Astrocyte (in vitro differentiated cells and primary cell): ENCODE measurements at places on chromosomes 7 and 10. TPM values are rescaled to one million over a fixed set of nuclear protein-coding genes. Genes with fewer than 3 reads are reported as not detected.
A peak's percentile ranks its signal among the peaks of the same experiment; 100 is the strongest.

The PCGF6 gene
- 9.0 and 10.3 TPM in 2 replicates for total RNA-seq

The HOXA3 gene
- not detected in 2 replicates for total RNA-seq

The PRPF18 gene
- 18.8 and 21.0 TPM in 2 replicates for total RNA-seq

The HGF gene
- not detected in 2 replicates for total RNA-seq

DNA sequence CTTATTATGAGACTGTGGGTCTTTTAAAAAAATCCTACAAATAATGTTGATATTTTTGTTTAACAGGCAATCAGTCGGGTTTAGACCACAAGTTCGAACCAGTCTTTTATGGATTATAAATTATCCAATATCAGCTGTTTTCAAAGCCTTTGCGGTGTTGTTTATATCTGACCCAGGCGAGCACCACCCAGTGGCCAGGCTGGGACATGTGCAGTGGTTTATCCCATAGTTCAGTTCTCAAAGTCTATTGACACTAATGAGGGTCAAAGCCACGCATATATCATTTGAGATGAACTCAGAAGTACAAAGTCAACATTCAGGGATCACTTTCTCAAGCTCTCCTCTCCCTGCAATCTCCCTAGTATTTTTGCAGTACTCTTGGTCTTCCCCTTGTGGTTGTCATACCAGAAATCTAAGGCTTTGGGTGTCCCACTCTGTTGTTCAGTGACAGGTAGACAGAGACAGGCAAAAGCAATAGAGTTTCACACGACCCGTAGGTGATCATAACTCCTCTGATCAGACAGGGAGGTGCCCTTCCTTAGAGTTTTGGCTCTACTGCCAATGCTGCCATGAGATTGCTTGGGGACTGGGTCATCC, 117.4 kb upstream of the POM121L12 start:
- H3K27ac ChIP-seq: no peak overlapping the region
- H3K27me3 ChIP-seq: no peaks in the 10 kb centered on the region
- H3K36me3 ChIP-seq: no peaks in the 10 kb centered on the region
- H3K4me3 ChIP-seq: no peak overlapping the region

- H3K4me1 ChIP-seq: peaks cover 3% of the 10 kb centered on the region
- no peak overlapping the region for H3K4me3 ChIP-seq
- H3K27me3 ChIP-seq: no peaks in the 10 kb centered on the region
These were observed 84.4 kb downstream of the DGKI start for GRCh38 chr7:137762334-137762733.

DNA sequence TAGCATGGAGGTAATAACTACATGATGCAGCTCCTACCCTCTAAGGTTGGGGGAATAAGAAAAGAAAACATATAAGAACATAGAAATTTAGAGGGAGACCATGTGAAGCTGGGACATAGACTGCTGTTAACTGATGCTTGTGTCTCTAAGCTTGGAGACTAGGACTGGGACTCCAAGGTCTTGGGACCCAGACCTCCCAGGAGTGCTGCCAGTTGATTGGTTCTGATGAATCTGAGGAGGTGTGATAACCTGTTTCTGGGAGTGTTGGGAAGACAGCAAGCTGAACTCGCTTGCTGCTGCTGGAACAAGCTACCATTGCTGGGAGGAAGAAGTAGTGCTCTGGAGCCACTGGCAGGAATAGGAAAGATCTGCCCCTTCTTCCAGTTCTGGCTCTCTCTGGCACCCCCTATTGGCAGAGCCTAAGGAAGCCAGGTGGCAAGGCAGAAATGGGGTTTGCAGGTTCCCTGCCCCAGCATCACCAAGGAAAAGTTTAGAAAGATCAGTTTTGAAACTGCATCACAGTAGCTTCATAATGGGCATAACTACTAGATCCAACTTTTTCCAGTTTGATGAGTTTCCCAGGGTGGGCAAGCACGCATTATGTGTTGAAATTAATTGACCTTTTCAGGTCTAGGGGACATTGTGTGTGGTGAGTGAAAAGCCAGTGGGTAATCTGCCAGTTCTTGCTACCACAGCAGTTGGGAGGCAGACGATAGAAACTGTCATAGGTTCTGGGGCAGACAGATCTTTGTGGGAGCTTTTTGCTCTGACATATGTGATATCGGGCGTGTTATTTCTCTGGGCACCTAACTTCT, 140.7 kb downstream of the SND1 start:
- H3K27me3 ChIP-seq: no peaks in the 10 kb centered on the region
- no peak for DNase-seq
- no peak overlapping the region for H3K4me3 ChIP-seq

DNA sequence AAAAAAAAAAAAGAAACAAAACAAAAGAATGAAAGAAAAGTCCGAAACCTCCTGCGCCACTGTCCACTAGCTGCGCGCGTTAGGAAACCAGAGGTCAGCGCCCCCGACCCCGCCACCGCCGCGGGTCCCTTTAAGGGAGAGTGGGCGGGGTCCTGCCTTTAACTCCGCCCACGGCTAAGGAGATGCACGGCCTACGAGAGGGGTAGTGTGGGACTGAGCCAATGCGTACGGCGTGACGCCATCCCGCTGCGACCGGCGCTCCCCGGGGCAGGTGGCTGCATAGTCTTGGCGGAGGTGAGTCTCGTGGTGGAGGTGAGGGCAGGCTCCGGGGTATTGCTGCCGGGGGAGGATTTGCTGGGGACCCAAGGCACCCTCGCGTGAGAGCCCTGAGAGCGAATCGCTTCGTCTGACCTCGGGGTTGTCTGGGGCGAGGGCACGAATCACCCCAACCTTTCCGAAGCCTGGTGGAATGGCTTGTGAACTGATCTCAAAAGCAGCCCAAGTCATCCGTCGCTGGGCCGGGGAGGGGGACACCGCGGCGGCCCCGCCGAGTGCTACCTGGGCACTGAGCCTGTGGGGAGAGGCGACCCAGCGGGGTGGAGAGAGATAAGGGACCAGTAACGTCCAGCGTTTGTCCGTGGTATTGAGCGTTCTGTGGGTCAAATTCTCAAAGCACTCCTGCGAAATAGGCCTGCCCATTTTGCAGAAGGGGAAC, at the start of gene MRPS17:
TSS of gene MRPS17 (plus strand) at position 241 of the 715 bp plus-strand sequence. CDS start 1,319 bp downstream, outside the sequence.
- peak within 1 kb of the TSS; percentile 39 for H3K27ac ChIP-seq
- peaks cover 7% of the 10 kb centered on the region for H3K36me3 ChIP-seq
- DNase-seq: peak; percentile 74
- H3K27me3 ChIP-seq: no peaks in the 10 kb centered on the region

The CNPY1 gene
- not detected in 2 replicates for total RNA-seq

- H3K36me3 ChIP-seq: no peaks in the 10 kb centered on the region
- no peak overlapping the region for H3K4me3 ChIP-seq
- H3K27me3 ChIP-seq: no peaks in the 10 kb centered on the region
- no peak overlapping the region for H3K27ac ChIP-seq
These were observed 730.5 kb downstream of the INHBA start for GRCh38 chr7:40972426-40972825.

GRCh38 chr7:80984619-80985018, 65.8 kb upstream of the SEMA3C start:
- H3K4me3 ChIP-seq: no peak overlapping the region
- DNase-seq: no peak
- H3K27me3 ChIP-seq: no peaks in the 10 kb centered on the region
- no peaks in the 10 kb centered on the region for H3K36me3 ChIP-seq

DNA sequence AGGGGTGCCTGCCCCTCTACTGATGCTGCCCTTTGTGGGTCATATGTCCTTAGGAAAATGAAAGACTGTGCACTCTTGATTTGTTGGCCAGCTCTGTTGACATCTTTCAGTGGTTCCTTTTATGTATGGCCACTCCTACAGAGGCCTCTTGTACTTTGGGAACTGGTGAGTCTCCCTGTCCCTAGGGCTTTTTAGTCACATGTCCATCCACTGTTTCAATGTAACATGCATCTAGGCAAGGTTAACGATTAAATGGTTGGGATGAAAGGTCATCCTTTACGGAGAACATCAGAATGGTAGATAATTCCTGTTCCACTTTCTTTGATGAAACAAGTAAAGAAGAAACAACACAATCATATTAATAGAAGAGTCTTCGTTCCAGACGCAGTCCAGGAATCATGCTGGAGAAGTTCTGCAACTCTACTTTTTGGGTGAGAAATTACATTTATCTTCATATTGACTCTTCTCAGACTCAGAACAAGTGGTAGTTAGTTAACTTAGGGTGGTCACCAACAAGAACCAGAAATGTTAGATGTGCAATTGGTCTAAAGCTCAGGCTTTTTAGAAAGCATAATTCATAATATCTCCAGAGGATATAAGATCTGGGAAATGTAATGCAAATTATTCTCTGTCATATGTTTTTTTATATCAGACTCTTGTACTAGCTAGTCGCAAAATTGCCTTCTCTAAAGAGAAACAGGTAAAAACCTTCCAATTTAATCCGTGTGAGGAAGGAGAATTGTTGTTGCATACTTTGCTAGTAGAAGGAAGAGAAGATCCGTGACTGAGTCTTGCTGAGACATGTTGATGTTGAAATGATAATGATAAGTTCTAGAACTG, at the start of gene ABCC2:
TSS of gene ABCC2 (plus strand) at position 194 of the 840 bp plus-strand sequence. CDS start at position 399, 205 bp downstream.
- peaks cover 35% of the 10 kb centered on the region for H3K4me1 ChIP-seq
- no peak within 1 kb of the TSS for H3K4me3 ChIP-seq
- H3K27me3 ChIP-seq: no peaks in the 10 kb centered on the region
- no peaks in the 10 kb centered on the region for H3K36me3 ChIP-seq

DNA sequence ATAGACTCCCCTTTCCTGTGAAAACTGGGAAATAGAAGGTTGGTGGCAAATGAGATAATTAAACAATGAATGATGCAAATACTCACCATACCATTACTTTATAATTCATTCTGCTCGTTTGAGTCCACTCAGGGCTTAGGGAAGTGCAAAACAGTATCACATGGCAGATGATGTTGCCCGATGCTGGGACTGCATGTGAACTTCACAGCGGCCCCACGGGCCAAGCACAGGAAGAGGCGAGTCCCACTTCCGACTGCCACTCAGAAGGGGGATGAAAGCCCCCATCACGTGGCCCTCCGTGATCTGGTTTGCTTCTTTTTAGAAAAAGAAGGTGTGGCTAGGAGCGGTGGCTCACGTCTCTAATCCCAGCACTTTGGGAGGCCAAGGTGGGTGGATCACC, 71.5 kb downstream of the PRPF18 start:
- H3K4me3 ChIP-seq: no peak overlapping the region
- DNase-seq: no peak
- H3K27ac ChIP-seq: no peak overlapping the region
- peaks cover 21% of the 10 kb centered on the region for H3K4me1 ChIP-seq
- peaks cover 81% of the 10 kb centered on the region for H3K36me3 ChIP-seq
- H3K27me3 ChIP-seq: no peaks in the 10 kb centered on the region

- H3K27me3 ChIP-seq: peaks cover 41% of the 10 kb centered on the region
- no peak overlapping the region for H3K4me3 ChIP-seq
- H3K4me1 ChIP-seq: peaks cover 21% of the 10 kb centered on the region
- DNase-seq: no peak
- H3K27ac ChIP-seq: no peak overlapping the region
These were observed 6.2 kb downstream of the GATA3 start for GRCh38 chr10:8060704-8061121.

The SPDYE1 gene
- not detected in 2 replicates for total RNA-seq

DNA sequence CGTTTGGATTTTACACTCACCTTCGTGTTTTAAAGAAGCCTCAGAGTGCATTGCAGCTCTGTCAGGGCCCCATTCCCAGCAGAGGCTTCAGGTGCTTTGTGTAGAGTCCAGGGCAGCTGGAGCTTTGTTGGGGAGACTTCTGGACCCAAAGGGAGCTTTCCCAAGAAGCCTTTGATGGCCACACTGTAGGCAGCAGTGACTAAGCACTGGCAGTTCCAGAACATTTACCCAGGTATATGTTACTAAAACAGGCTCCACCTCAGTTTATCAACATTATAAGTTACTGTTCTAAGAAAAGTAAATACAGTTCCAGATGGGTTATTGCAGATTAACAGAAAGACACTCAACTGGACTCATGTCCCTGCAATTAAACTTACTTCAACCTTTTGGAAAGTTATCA, 66.8 kb downstream of the LANCL2 start:
- no peak overlapping the region for H3K27ac ChIP-seq
- peaks cover 8% of the 10 kb centered on the region for H3K4me1 ChIP-seq
- H3K4me3 ChIP-seq: no peak overlapping the region
- H3K27me3 ChIP-seq: no peaks in the 10 kb centered on the region
- no peak for DNase-seq
- H3K36me3 ChIP-seq: no peaks in the 10 kb centered on the region

- no peak overlapping the region for H3K27ac ChIP-seq
- no peak overlapping the region for H3K4me3 ChIP-seq
- H3K27me3 ChIP-seq: no peaks in the 10 kb centered on the region
- H3K4me1 ChIP-seq: no peaks in the 10 kb centered on the region
These were observed 181.8 kb downstream of the ELFN1 start for GRCh38 chr7:1851721-1852516.

The HYAL4 gene
- not detected in 2 replicates for total RNA-seq

GRCh38 chr10:102283890-102284289, 38.6 kb downstream of the GBF1 start:
- H3K27ac ChIP-seq: no peak overlapping the region
- H3K4me3 ChIP-seq: no peak overlapping the region
- peaks cover under 1% of the 10 kb centered on the region for H3K36me3 ChIP-seq
- H3K4me1 ChIP-seq: peaks cover 11% of the 10 kb centered on the region
- no peaks in the 10 kb centered on the region for H3K27me3 ChIP-seq

The NRP1 gene
- 59.4 and 73.5 TPM in 2 replicates for total RNA-seq

DNA sequence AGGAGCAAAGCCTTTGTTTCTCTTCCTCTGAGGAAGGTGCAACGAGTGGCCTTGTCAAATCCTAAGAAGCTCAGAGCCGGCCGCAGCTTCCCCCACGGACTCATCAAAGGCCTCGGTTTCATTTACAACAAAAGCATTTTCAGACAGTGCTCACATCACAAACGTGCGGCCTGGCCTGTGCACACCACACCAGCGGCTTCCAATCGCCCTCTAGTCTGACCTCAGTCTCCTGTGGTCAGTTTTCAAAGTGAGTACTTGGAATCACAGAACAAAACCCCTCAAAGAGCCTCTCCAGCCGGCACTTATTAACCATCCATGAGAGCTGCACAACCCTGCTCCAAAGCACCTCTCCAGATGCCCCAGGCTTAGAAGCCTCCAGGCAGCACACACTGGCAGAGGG, 3.3 kb downstream of the RADIL start:
- H3K27ac ChIP-seq: no peak overlapping the region
- H3K4me1 ChIP-seq: peaks cover 11% of the 10 kb centered on the region

DNA sequence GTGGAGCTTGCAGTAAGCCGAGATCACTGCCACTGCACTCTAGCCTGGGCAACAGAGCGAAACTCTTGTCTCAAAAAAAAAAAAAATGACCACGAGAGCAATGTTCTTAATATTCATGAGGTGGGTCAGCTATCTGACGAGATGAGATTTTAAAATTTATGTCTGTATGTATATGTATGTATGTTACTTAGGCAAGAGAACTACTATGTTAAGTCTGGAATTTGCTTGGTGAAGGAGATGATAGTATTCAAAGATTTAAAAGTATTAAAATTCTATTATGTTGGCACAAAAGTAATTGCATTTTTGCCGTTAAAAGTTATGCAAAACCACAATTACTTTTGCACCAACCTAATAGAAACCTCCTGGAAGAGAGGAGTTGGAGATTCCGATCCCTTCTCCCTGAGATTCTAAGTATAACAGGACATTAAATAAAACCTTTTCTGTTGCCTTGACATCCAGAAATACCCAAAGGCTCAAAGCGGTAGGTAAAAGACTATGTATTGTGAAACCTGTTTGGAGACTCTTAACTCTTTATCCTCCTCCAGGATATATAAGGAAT, 114.3 kb upstream of the TNS3 start:
- H3K27me3 ChIP-seq: no peaks in the 10 kb centered on the region
- no peak overlapping the region for H3K27ac ChIP-seq
- no peaks in the 10 kb centered on the region for H3K36me3 ChIP-seq
- DNase-seq: no peak
- H3K4me3 ChIP-seq: no peak overlapping the region
- H3K4me1 ChIP-seq: peaks cover 3% of the 10 kb centered on the region

- DNase-seq: peak; percentile 33
- peaks cover 21% of the 10 kb centered on the region for H3K4me1 ChIP-seq
- H3K27me3 ChIP-seq: no peaks in the 10 kb centered on the region
- no peaks in the 10 kb centered on the region for H3K36me3 ChIP-seq
These were observed 12.0 kb downstream of the IFIT5 start for GRCh38 chr10:89426230-89426868.

GRCh38 chr7:102415685-102416225, 17.6 kb upstream of the ORAI2 start:
- H3K4me1 ChIP-seq: no peaks in the 10 kb centered on the region
- no peak overlapping the region for H3K4me3 ChIP-seq
- peaks cover 13% of the 10 kb centered on the region for H3K36me3 ChIP-seq
- no peak overlapping the region for H3K27ac ChIP-seq
